Stimulated activated CD4-positive, alpha-beta T cell treated with anti-CD3 and anti-CD28 coated beads, Interleukin-1b, Interleukin-23, amount 100 ng/mL, for 1 hour (primary cell): ENCODE measurements at places on chromosomes 4 and X.

DNA sequence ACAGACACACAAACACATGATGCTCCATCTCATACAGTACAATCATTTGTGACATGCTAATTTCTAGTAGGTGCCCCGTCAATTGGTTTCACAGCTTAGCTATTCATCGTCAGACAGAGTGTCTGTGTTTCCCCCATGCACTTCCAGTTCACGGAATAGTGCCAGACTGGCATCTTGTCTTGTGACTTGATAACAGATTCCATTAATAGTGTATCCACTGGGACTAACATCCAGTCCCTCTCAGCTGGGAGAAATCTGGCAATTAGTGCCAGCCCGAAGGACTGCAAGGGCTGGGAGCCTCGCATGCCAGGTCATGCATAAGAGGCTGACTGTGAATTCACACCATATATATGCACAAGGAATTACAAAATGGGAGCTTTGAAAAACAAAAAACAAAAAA is 20.2 kb upstream of the GATB start:
- no peak for DNase-seq

- DNase-seq = no peak
These were observed 115.8 kb upstream of the BMPR1B start for GRCh38 chr4:94641702-94642560.

GRCh38 chr4:116636917-116637316 is 448.5 kb downstream of the TRAM1L1 start:
- DNase-seq = no peak

- no peak for DNase-seq
These were observed 56.7 kb downstream of the NAF1 start for GRCh38 chr4:163109967-163110366.

DNA sequence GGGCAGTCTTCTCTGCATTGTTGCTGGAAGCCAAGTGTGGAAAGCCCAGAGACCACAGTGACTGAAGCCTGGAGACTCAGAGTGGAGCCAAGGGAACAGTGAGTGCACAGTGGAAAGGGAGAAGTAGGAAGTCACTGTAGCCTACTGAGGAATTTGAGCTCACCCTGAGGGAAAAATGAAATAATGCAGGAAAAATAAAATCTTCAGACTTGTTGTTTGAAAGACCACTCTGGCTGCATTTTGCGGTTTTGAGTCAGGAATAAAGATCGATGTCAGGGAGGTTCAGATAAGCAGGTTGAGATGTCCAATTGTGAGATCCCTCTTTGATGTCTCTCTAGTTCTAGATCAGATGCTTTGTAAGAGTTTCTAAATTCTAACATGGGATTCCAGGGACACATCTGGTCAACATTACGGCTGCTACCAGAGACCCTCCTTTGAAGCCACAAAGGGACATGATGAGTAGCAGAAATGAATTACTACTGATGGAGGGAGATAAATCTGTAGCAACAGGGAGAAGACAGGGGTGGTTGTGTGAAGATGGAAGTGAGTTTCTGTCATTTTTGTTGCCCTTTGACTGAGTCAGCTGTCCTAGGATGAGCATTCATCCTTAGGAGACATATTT is 8.4 kb downstream of the ADH4 start:
- DNase-seq = no peak

DNA sequence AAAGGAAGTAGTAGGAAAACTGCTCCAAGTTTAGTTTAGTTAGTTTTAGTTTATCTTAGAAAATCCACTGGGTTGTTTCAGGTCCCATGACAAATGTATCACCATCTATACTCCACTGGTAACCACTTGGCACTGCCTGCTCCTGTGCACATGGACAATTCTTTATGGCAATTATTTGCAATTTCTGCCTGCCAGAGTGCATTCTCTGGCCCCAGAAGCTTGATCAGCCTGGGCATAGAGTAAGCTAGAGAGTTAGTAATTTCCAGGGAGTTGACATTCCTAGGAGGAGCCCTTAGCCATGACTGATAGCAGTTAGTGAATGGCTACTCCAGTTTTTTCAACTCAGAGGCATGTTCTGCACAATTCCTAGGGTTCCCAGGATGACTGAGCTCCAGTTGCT is 203.2 kb upstream of the FGF13 start:
- DNase-seq = no peak

DNA sequence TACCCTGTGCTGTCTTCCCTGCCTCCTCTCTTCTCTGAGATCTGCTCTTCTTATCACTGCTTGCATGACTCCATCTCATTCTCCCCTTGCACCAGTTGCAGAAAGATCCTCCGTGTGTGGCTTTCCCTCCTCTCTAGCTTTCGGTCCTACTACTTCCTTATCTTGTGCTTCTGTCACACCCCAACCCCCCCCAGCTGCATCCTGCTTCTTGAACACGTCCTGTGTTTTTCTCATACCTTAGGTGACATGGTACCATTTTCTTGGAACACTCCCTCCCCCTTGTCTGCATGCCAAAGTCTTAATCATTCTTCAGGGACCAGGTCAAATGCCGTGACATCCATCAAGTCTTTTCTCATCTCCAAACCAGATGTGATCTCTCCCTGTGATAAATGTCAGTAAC is 46.4 kb downstream of the FHL1 start:
- DNase-seq = no peak

DNA sequence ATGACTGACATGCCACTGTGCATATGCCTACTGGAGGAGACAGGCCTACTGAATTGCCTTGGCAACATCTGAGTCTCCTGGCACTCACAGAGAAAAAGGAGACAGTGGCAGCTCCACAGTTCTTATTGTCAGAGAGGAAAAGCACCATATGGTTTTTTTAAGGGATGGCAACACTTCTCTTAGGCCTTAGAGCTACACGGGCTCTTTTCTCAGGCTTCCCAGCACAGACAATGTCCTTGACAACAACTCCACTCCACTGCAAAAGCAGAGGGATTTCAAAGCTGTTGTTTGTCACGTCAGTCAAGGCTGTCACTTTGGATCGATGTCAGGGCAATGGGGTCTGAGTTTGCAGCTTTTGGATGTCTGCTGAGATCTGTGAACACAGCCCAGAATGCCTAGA is 4.7 kb upstream of the CLCN4 start:
- DNase-seq = no peak

GRCh38 chr4:92618968-92619367 is 315.2 kb downstream of the GRID2 start:
- DNase-seq = no peak

DNA sequence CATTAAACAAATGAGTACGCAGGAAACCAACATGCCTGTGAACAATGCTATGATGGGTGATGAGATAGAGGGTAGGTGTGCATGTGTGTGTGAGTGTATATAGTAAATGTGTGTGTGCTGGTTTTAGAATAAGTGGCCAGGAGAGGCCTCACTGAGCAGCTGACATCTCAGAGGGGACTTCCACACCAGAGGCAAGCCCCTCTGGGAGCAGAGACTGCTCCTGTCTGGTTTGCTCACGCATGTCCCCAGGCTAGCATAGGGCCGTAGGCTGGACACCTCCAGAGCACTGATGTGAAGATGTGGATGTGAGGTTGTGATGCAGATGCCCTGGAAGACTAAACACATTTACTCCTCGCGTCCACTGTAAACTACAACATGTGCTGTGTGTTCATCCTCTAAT is 104.5 kb downstream of the DRD5 start:
- no peak for DNase-seq

GRCh38 chr4:163606896-163607691 is 112.6 kb downstream of the TMA16 start:
- no peak for DNase-seq

- DNase-seq = no peak
These were observed 143.6 kb downstream of the SLIT2 start for GRCh38 chr4:20395160-20395773.

DNA sequence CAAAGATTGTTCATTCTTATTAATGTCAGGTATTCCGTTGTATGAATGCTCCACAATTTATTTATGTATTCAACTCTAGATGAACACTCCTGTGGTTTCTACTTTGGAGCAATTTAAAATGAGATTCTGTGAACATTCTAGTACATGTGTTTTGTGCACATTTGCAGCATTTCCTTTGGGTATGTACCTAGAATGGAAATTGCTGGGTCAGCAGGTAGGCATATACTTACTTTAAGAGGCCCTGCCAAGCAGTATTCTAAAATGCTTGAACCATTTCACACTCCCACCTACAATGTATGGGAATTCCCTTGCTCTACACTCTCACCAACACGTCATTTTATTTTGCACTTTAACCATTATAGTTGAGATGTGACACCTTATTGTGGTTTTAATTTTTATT is 59.4 kb upstream of the MAGEB2 start:
- DNase-seq = no peak

DNA sequence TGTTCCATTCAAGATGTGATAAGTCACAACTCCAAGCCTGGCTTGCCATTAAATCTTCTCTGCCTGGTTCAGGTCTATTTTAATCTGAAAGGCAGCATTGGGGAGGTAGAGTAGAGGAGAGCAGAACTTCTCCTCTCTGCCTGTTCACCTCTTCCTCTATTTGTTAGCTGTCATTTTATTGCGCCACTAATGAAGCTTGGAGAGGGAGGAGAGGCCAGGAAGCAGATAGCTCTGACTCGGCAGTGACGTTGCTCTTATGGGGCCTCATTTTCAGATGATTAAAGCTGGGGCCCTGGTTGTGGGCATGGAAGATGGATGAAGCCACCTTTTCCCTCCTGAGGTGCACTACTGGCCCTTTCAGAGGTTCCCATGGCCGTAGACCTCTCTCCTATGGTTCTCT is 207.3 kb downstream of the MID1IP1 start:
- no peak for DNase-seq

GRCh38 chr4:7515390-7515902 is 80.7 kb upstream of the PSAPL1 start:
- no peak for DNase-seq

- no peak for DNase-seq
These were observed 1.8 kb downstream of the DKK2 start for GRCh38 chr4:107034091-107034995.

GRCh38 chr4:76681996-76682395 is 215.9 kb downstream of the SOWAHB start:
- no peak for DNase-seq

- no peak for DNase-seq
These were observed 336.5 kb downstream of the PDGFC start for GRCh38 chr4:156635051-156635450.

DNA sequence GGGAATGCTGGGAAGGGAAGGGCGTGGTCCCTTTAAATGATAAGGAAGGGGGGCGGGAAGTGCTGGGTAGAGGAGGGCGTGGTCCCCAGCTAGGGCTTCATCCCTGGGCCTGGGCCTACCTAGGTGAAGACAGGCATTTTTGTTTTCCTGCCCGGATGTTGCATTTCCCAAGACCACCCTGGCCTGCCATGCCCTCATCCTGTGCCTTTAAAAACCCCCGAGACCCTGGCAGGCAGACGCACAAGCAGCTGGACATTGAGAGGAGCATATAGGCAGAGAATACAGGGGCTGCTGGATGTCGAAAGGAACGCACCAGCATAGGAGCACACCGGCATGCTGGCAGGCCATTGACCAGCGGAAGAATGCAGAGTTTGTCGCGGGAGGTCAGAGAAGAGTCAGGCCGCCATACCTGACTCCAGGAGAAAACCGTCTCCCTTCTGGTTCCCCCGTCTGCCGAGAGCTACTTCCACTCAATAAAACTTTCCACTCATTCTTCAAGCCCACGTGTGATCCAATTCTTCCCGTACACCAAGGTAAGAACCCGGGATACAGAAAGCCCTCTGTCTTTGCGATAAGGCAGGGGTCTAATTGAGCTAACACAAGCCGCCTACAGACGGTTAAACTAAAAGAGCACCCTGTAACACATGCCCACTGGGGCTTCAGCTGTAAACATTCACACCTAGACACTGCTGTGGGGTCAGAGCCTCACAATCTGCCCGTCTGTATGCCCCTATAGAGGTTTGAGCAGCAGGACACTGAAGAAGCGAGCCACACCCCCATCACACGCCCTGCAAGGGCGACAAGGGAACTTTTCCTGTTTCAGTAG is 2.9 kb upstream of the AGA start:
- no peak for DNase-seq

DNA sequence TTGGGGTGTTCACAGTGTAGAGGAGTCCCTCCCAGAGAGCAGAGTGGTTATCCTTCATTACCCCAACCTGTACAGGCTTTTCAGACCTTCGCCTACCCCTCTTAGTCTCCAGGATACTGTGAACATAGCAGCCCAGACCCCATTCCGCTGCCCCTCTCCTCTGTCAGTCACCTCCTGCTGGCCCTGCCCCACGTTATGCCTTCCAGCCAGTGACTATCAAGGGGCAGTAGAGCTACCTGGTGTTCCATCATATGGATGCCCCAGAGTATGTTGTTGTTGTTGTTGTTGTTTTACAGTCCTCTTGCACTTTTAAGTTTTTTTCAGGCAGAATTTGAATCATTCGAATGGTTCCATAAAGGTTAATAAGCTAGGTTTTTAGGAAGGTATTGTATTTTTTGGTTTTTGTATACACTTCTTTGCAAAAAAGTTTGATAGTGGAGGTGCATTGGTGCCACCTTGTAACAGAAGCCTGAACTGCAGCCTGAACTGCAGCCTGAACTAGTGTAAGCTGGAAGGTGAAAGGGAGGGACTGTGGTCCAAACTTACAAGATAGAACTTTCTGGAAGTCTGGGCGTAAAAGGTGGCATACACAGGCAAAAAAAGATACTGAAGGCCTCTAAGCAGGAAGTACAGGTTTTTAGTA is 101.4 kb upstream of the RAB40AL start:
- DNase-seq = no peak

DNA sequence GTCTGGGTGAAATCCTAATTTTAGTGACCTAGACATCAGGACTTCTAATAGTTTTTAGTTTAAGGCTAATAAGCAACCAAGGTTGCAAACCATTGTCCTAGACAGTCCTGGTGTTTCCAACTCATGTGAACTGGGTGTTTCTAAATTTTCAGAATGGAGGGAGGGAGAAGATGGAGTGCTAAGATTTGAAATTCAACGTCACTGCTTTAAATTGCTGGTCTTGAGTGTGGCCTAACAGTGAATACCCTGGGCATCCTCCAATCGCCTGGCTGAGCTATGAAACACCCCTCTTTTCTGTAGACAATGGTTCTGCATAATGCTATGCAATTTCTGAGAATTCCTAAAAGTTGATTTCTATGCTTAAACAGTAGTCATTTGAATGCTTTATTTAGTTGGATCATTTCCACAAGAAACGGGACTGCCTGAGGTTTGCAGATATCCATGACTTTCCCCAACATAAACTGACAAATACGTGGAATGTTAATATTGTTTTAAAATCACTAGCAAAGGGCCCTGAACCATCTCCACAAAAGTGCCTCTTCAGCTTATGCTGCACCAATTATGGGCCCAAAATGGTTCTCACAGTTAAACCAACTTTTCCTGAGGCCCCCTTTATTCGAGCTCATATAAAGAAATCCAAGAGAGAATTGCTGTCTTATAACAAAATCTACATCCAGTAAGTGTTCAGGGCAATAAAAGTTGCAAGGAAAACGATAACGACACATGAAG is 1.1 kb downstream of the FBXL5 start:
- DNase-seq = no peak

GRCh38 chrX:10398215-10398614 is 222.2 kb downstream of the MID1 start:
- no peak for DNase-seq

GRCh38 chr4:148405161-148405893 is 36.9 kb downstream of the NR3C2 start:
- no peak for DNase-seq

- DNase-seq = no peak
These were observed 224.6 kb downstream of the FBXO8 start for GRCh38 chr4:174058846-174059245.
